Activated CD4-positive, alpha-beta T cell treated with anti-CD3 and anti-CD28 coated beads for 36 hours (primary cell): ENCODE measurements at places on chromosomes 6 and 20.

DNA sequence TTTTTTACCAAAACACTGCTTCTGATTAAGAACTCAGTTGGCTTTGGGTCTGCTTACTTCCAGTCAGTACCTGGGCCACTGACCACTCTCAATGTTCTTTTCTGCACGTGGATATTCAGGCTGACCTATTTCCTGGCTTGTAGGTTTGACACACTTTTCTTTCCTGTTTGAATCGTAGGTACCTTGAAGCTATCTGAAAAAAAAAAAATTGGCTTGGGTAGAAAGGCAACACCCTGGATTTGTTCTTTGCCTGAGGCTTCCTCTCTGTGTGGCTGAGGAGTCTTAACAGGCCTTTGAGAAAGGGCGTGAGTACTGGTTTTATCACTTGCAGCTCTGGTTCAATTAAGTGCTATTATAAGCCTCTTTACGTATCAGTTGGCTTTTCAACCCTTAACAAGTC, 60.6 kb upstream of the IL20RA start:
- no peak overlapping the region for H3K4me3 ChIP-seq
- H3K27ac ChIP-seq = no peak overlapping the region
- DNase-seq = no peak
- H3K36me3 ChIP-seq = no peaks in the 10 kb centered on the region

- peak; percentile 87 for DNase-seq
- H3K4me3 ChIP-seq = peak overlapping the region; percentile 83
- peaks cover 34% of the 10 kb centered on the region for H3K4me1 ChIP-seq
- peaks cover 5% of the 10 kb centered on the region for H3K27me3 ChIP-seq
- H3K27ac ChIP-seq = no peak overlapping the region
Observed at GRCh38 chr6:42453031-42453653, 1.4 kb upstream of the TRERF1 start.

DNA sequence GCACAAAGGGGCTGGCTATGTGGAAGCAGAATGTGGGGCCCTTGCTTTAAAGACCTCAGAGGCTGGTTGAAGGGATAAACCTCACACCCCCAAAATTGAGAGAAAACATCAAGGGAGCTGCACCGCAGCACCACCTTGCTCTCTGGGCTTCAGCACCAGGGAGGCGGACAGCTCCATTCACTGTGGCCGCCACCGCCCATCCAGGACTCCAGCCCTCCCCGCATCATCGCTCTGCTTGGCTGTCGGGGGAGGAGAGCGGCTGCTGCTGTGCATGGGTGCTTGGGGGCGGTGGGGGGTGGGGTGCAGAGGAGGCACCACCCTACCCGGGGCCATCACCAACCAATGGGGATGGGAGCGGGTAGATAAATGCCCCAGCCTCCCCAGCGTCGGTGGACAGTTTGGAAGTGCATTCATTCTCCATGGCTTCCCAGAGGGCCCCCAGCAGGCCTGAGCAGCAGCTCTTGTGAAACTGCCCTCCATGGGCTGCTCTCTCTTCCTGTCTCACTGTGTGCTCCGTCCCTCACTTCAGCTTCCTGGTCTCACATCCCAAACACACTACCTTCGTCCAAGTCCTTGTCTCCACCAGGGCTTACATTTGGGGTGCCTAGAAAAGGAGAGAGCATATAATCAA, 75.7 kb upstream of the BHLHE23 start:
- DNase-seq = peak; percentile 68
- H3K27me3 ChIP-seq = peaks cover 15% of the 10 kb centered on the region
- H3K4me1 ChIP-seq = no peaks in the 10 kb centered on the region
- H3K4me3 ChIP-seq = no peak overlapping the region
- no peak overlapping the region for H3K27ac ChIP-seq

- peaks cover 5% of the 10 kb centered on the region for H3K4me1 ChIP-seq
- no peak overlapping the region for H3K4me3 ChIP-seq
- H3K27me3 ChIP-seq = peaks cover 3% of the 10 kb centered on the region
- H3K36me3 ChIP-seq = peaks cover 6% of the 10 kb centered on the region
- DNase-seq = no peak
- H3K27ac ChIP-seq = no peak overlapping the region
Observed at GRCh38 chr6:2716936-2717700, 33.6 kb downstream of the MYLK4 start.

DNA sequence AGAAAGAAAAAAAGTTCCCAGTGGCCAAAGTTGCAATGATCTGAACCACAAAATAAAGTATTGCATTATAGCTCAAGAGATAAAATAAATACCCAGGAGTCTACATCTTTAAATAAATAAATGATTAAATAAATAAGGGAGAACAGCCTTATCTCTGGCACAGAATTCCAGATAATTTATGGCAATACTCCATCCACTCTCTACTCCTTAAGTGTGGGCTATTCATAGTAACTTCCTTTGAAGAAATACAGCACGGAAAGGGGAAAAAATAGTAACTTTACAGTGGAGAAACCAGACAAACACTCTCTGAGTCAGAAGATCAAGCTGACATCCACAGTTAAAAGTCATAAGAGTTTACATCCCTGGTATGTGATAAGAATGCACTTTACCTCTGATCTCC, 11.6 kb downstream of the AURKA start:
- H3K4me3 ChIP-seq = no peak overlapping the region
- H3K4me1 ChIP-seq = peaks cover 9% of the 10 kb centered on the region
- no peaks in the 10 kb centered on the region for H3K27me3 ChIP-seq

GRCh38 chr6:115612796-115613479, 447.8 kb downstream of the FRK start:
- no peak overlapping the region for H3K27ac ChIP-seq
- no peaks in the 10 kb centered on the region for H3K36me3 ChIP-seq
- DNase-seq = no peak
- H3K4me1 ChIP-seq = no peaks in the 10 kb centered on the region
- no peaks in the 10 kb centered on the region for H3K27me3 ChIP-seq

DNA sequence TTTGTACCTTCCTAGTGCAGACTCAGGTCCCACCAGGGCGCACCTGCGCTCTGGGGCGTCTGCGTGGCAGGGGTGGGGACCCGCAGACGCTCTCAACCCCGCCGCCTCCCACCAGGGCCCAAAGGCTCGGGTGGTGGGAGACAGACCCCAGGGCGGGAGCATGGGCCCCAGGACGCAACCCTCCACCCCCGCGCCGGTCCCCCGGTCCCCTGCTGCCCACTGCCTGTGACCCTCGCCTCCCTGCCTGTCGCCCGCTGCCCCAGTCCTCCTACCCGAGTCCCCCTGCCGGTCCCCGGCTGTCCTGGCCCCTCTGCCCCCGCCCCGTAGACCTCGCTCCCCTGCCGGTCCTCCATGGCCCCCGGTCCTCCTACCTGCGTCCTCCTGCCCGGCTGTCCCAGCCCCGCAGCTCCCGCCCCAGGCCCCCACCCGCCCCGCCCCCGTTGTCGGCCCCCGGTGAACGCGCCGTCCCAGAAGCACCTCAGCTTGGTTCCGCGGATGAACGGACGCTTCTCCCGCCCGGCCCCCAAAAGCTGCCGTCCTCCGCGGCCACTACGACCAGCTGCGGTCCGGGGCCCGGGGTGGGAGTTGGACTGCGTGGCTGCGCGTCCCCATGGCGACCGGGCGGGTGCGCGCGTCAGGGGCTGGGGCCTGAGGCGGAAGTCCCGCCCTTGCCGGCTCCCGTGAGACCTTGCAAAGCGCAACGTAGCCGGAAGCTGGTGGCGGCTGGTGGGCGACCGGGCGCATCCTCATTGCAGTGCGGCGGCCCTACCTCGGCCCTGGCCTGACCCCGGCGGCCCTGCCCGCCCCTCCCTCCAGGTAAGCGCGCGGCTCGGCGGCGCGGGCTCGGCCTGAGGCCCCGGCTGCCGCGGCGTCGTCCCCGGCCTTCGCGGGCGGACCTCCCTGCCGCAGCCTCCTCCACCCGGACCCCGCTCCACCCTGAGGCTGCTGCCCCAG, at the start of gene ARFGAP1:
Gene ARFGAP1 (plus strand): TSS at position 709 of the 954 bp plus-strand sequence. CDS start 2,768 bp downstream, outside the sequence.
- peak within 1 kb of the TSS; percentile 83 for H3K27ac ChIP-seq
- H3K27me3 ChIP-seq = no peaks in the 10 kb centered on the region
- H3K4me3 ChIP-seq = peak within 1 kb of the TSS; percentile 79
- H3K4me1 ChIP-seq = peaks cover 27% of the 10 kb centered on the region
- H3K36me3 ChIP-seq = peaks cover 2% of the 10 kb centered on the region

GRCh38 chr20:919491-919916, 3.4 kb upstream of the ANGPT4 start:
- H3K27ac ChIP-seq = no peak overlapping the region
- H3K36me3 ChIP-seq = no peaks in the 10 kb centered on the region
- H3K4me3 ChIP-seq = no peak overlapping the region
